Activated CD4-positive, alpha-beta T cell treated with anti-CD3 and anti-CD28 coated beads, Interleukin-2, amount 50 U/mL, for 4 hours (primary cell): ENCODE measurements at places on chromosomes 12 and 14.

DNA sequence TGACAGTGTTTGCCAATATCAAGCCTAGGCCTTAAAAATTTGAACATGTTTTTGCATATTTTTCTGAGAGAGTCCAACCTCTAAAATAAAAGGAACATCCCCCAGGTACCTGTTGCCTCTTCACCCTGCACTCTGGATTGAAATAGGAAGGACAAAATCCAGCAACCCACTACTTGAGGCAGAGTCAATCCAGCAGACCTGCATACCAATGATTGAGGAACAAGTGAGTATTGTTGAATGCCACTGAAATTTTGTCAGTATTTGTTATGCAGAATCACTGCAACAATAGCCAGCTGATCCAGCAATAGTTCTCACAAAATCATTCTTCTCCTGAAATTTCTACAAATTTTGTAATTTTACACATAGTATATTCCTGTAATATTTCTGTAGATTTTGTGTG lies 460.6 kb upstream of the FOXG1 start:
- DNase-seq = no peak

DNA sequence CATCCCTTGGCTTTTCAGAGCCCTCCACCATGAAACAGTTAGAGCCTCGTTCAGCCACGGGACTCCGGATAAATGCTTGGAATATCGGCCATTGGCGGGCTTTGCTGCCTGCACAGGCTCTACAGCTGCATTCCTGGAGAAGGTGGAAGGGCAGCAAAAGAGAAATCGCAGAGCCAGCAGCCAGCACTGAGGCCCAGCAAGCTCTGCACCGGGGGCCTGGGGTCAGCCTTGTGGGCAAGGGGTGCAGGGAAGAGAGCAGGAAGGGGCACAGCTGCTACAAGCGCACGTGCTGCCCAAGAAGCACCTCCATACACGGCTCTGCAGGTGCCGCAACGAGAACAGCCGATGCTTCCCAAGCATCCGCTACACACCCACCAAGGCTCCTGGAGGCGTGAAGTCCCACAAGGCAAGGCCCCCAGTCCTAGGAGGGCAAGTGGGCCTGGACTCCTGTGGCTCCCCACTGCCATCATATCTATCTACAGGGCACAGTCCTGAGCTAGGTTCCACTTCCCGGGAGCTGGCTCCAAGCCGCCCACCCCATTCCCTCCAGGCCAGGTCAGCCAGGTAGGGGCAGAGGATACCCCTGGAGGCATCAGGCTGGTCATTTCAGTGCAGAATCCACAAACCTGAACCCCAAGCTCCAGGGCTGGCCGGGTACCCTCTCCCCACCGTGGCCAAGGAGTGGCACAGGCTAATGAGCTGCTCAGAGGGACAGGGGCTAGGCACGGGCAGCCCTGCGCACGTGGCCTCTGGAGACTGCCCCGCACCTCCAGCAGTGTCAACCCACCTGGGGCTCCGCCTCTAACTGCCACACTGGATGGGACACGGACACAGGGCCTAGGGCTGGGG lies 40.2 kb downstream of the CCNK start:
- no peak for DNase-seq

DNA sequence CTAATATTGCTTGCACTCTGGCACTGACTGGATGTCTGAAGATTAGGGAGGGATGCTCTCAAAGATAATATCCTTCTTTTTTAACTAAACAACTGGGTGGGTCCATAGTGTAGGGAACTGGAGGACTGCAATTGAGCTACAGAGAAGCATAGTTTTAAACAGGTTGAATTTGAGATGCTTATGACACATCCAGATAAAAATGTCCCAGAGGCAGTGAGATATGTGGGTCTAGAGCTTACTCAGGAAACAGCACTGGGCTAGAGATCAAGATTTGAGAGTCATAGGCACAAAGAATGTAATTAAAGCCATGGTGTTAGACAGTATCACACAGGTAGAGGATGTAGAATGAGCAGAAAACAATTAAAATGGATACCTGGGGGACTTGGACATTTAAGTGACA lies 198.4 kb downstream of the NELL2 start:
- DNase-seq = no peak

- DNase-seq = no peak
Observed at GRCh38 chr12:62484233-62484632, 17.6 kb downstream of the MON2 start.

GRCh38 chr12:115761784-115762183 lies 515.7 kb downstream of the MED13L start:
- no peak for DNase-seq

DNA sequence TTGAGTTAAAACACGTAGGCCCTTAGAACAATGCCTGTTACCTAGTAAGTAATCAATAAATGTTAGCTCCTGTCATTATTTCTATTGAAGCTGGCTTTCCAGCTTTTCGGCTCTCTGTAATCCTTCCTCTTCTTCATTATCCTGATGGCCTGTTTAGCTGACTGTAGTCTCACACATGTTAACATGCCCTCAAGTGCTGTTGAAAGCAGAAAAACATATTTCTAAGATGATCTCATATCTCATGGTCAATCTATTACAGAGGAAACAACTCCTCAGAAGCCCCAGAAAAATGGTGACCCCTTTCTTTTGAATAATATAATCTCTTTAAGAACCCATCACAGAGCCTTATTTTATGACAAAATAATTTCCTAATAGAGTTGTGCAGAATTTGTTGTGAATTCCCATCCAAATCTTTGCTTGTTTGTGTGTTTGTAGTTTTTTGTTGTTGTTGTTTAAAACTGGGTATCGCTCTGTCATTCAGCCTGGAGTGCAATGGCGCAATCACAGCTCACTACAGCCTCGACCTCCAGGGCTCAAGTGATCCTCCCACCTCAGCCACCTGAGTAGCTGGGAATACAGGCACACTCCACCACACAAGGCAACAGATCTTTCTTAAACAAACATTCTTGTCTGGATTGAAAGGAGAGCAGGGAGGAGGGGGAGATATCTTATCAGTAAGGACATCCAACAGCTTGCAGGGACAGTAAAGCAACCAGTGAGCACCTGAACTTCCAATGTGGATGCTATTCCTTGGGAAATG lies 242.5 kb upstream of the CAND1 start:
- no peak for DNase-seq

DNA sequence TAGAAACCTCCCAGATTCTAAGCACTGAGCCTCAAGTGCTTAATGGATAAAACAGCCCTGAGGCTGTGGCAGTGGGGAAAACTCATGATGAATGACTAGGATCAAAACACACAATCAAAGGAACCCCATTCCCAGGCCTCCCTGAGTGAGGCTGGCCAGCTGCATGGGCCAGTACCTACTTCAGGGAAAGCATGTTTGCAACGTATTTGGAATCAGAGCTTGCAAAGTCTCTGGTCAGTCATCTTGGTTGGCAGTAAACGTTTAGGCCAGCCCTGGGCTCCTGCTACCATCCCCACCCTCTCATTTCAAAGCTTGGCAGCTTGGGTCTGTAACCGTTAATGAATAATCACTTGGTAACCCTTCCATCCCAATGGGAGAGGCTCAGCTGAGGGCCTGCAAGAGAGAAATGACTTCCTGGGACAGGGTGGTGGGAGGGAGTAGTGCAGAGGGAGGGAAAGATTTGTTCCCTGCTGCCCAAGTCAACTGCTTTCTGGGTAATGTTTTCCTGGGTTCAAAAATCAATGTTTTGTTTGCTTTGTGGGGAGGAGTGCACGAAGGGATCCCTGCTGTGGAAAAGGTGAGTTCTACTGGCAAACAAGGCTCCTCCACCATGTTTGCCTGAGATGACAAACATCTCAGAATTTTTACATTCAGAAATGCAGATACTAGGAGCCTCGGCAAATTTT lies 2.0 kb upstream of the RNASE8 start:
- DNase-seq = no peak

- DNase-seq = no peak
Observed at GRCh38 chr14:101135796-101136742, 232.5 kb upstream of the RTL1 start.

DNA sequence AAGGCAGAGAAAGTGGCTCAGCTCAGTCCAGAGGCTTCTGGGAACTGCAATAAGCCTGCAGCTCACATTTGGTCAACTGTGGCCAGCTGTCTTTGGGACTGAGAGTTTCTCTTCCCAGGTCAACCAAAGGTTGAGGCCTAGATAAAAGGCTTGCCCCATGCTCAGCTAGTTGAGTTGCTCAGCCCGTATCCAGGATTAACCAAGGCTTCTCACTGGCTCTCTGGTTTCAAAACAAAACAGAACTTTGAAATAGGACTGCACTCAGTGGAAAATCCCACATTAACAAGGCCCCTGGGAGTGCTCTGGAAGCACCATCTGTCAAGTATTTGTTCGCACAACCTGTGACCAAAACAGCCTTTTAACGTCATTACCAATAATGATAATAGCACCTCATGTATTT lies 40.3 kb upstream of the NUAK1 start:
- DNase-seq = no peak

DNA sequence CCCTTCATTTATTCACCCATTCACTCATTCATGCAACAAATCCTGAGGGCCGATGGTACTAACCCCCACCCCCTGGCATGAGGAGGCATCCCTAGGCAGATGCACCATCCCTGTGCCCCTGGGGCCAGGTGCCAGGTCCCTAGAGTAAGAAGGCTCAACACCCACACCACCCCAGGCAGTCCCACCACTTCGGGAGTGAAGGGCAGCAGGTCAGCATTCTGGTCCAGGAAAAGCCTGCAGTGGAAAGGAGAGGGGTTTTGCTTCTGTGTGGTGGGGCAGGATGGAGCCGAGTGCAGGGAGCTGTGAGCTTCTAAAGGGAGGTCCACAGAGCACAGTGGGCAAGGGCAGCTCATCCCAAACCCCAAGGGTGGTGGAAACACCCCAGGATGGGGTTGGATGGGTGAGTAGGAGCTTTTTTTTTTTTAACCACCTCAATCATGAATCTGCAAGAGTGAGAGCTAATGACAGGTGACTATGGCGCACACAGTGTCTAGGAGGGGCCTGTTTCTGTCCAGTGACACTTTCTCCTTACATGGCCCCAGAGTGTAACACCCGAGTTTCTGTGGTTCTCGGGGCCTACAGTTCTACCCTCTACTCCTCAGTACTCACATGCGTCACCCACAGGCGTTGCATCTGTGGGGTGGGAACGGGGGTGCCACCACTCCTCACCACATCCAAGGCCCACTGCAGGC lies 414.3 kb downstream of the TMEM121 start:
- DNase-seq = no peak

DNA sequence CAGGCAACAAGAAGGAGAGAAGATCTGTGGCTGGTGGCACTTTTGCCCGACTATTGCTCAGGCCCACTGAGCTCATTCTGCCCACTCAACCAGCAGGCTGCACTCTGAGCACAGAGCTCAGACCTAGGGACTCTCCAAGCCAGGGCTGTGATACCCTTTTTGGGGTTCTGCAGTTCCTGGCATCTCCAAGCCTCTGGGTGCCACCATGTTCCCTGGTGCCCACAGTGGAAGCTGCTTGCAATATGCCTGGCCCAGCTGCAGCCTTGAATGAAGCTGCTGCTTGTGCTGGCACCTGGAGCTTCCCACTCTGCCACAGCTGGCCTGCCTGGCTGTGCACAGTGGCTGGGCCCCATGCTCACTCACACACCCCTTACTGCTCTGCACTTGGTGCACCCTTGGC lies 236.1 kb downstream of the ADGRD1 start:
- DNase-seq = no peak

DNA sequence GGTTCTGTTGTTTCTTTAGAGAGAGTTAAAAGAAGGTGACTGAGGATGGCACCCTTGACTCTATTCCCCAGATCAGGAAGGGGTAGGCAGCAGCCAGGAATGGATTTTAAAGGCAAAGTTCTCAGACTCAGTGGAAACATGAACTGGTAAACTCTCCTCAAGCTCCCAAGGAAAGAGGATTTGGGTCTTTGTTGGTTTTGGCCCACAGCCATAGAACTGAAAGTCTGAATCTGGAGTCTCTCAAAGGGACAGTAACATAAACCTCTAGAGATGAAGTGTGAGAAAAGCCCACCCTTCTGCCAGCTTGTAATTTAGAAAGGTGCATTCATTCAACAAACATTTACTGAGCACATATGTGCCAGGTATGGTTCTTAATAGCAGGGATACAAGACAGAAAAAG lies 28.6 kb upstream of the BLTP3B start:
- no peak for DNase-seq

- no peak for DNase-seq
Observed at GRCh38 chr12:8689681-8690080, 8.1 kb upstream of the RIMKLB start.

- DNase-seq = no peak
Observed at GRCh38 chr14:83706231-83706954, 1823.6 kb upstream of the FLRT2 start.

DNA sequence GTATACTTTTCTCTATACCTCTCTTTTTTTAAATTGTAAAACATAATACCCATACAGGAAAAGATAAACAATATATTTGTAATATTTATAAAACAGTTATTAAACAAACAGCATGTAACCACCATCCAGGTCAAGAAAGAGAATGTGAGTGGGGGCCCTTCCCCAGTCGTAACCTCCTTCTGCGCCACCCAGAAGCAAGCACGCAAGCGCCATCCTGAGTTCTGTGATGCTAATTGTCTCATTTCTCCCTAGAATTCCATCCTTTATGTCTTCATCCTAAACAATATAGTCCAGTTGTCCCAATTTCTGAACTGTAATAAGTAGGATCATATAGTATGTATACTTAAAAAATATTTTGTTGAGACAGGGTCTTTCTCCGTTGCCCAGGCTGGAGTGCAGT lies 129.5 kb downstream of the EXOC5 start:
- DNase-seq = no peak

DNA sequence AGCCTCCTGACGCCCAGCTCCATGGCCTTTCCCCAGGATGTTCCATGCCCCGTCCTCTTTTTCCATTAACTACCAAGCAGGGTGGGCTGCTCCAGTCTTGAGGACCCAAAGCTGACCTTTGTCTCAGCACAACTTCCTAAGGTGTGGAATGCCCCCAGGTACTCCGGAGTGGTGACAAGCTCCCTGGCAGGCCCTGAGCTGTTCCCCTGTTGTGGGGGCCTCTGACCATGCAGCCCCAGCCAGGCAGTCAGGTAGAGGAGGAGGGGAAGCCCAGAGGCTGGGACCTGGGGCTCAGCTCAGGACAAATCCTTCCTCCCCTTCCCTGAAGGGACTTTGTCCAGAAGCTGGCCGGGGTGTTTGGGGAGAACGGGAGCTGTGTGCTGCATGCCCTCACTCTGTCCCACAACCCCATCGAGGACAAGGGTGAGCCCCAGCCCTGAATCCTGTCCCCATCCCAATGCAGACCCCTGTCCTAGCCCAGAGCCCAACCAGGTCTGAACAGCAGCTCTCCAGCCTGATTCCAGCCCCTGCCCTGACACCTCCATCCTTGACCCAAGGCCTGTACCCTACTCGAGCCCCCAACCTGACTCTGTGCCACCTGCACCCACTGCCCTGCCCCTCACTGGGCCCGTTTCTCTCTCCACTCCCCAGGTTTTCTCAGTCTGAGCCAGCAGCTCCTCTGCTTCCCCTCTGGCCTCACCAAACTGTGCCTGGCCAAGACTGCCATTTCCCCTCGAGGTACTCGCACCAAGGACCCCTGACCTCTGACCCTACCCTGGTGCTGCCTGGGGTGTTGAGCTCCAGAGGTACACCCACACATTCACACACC lies 4.4 kb downstream of the CARMIL3 start:
- no peak for DNase-seq

DNA sequence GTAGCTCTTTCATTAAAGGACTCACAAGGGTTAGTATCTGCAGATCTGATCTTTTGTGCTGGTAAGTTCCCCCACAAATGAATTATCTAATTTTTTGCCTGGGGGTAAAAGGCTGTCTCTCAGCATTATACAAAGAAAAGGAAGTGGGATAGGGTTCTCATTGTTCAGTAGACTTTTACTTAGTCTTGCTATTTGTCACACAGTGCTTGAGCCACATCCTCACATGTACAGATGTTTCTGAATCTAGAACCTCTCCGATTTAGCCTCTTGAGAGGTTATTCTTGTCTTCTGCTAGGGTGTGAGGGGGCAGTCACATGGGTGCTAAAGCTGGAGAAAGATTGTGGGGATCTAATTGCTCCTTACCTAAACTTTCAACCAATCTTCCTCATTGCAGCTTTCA lies 93.0 kb downstream of the SLC41A2 start:
- DNase-seq = no peak
